T-cell (primary cell): ENCODE measurements at places on chromosomes 5 and 9. TPM values are rescaled to one million over a fixed set of nuclear protein-coding genes. Genes with fewer than 3 reads are reported as not detected.

Gene ADAMTS16
- total RNA-seq: not detected

Gene DMRT2
- not detected for total RNA-seq

Gene TNC
- 0.16 TPM for total RNA-seq

Gene NR4A3
- 1.3 TPM for total RNA-seq

Gene FOXD4L4
- total RNA-seq: 0.41 TPM

Gene FASTKD3
- 6.9 TPM for total RNA-seq

Gene SCGB3A2
- not detected for total RNA-seq

Gene SLC1A3
- total RNA-seq: 0.12 TPM

DNA sequence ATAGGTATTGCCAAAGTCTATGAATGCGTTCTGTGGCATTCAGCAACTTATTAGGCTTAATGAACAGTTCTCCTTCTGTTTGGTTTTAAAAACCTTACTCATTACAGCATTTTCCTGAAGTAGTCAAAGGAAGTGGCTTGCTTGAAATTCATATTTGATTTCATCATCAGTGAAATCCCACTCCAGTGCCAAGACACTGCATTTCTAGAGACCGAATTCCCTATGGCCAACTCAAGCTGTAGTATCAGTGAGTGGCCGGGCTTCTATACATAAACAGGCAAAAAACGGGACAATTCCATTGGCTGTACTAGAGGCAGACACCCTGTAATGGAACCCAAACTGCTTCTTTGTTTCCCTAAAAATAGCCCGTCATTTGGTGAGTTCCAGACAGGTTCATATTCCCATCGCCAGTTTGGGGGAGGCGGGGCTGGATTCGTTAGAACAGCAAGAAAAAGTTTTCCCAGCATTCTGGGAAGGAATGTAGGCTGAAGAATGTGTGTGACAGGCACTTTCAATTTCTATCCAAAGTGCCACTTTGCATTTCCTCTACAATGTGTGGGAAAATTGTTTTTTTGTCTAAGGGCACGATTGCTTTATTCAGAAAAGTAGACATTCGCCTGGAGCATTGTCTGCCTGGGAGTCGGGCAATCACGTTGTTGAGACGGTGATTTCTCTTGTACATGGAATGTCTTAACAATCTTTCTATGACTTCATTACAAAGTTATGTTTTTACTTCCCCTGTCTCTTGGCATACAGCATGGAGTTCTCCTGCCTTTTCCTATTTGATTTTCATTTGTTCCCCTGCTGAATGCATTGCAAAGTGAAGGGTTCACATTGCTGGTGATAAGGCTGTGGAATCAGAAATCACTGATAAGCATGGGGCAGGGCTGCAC lies 141.8 kb upstream of the MAST4 start:
- no peak overlapping the region for H3K4me3 ChIP-seq
- DNase-seq: no peak
- H3K27ac ChIP-seq: no peak overlapping the region
- H3K27me3 ChIP-seq: peaks cover 3% of the 10 kb centered on the region

- H3K27me3 ChIP-seq: peaks cover 2% of the 10 kb centered on the region
- no peak overlapping the region for H3K27ac ChIP-seq
- no peaks in the 10 kb centered on the region for H3K36me3 ChIP-seq
- no peaks in the 10 kb centered on the region for H3K4me1 ChIP-seq
Observed at GRCh38 chr9:126165755-126166154, 160.9 kb upstream of the MVB12B start.

GRCh38 chr5:154086146-154086545 lies 47.4 kb downstream of the MFAP3 start:
- H3K36me3 ChIP-seq: no peaks in the 10 kb centered on the region
- no peaks in the 10 kb centered on the region for H3K4me1 ChIP-seq
- no peak for DNase-seq

DNA sequence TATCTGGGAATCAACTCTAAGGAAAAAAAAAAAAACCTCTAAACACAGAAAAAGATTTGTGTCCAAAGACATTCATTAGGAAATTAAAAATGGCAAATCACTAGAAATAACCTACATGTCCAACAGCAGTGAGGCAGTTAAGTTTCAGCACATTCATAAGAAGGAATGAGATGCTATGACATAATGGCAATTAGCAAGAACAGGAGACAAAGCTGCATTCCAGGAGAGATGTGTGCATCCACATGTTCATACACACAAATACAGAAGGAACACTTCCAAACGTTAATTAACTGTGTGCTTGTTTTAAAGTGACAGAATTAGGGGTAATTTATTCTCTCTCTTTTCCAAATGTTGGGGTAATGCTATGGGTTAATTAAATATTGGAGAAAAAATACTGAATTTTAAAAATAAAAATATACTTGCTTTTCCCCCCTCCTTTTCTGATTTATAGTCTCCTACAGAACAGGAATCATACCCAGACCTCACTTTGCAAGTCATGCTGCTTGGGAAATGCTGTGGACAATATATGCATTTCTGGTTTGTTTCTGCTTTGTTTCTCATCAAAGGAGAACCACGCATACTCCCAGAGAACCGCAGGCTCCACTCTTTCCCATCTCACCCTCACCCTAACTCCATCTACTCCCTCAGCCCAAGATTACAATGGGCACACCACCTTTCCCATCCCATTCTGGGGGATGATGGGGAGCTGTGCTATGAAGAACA lies 114.1 kb downstream of the CDK5RAP2 start:
- no peak for DNase-seq
- H3K4me3 ChIP-seq: no peak overlapping the region
- no peaks in the 10 kb centered on the region for H3K4me1 ChIP-seq
- H3K36me3 ChIP-seq: peaks cover 50% of the 10 kb centered on the region
- no peaks in the 10 kb centered on the region for H3K27me3 ChIP-seq
- no peak overlapping the region for H3K27ac ChIP-seq

GRCh38 chr9:68974901-68975300 lies 39.0 kb downstream of the PRKACG start:
- no peak overlapping the region for H3K27ac ChIP-seq
- no peak for DNase-seq
- no peaks in the 10 kb centered on the region for H3K36me3 ChIP-seq
- peaks cover 4% of the 10 kb centered on the region for H3K4me1 ChIP-seq

- no peaks in the 10 kb centered on the region for H3K36me3 ChIP-seq
- DNase-seq: no peak
- H3K4me3 ChIP-seq: no peak overlapping the region
- no peak overlapping the region for H3K27ac ChIP-seq
Observed at GRCh38 chr5:34555699-34556508, 100.2 kb upstream of the RAI14 start.

GRCh38 chr5:95044096-95044495 lies 240.8 kb downstream of the MCTP1 start:
- DNase-seq: no peak
- no peaks in the 10 kb centered on the region for H3K27me3 ChIP-seq
- no peak overlapping the region for H3K4me3 ChIP-seq
- no peaks in the 10 kb centered on the region for H3K4me1 ChIP-seq
- H3K27ac ChIP-seq: no peak overlapping the region

GRCh38 chr5:168151041-168151440 lies 140.4 kb upstream of the WWC1 start:
- no peak overlapping the region for H3K27ac ChIP-seq
- H3K4me3 ChIP-seq: no peak overlapping the region
- no peaks in the 10 kb centered on the region for H3K36me3 ChIP-seq
- H3K27me3 ChIP-seq: no peaks in the 10 kb centered on the region

DNA sequence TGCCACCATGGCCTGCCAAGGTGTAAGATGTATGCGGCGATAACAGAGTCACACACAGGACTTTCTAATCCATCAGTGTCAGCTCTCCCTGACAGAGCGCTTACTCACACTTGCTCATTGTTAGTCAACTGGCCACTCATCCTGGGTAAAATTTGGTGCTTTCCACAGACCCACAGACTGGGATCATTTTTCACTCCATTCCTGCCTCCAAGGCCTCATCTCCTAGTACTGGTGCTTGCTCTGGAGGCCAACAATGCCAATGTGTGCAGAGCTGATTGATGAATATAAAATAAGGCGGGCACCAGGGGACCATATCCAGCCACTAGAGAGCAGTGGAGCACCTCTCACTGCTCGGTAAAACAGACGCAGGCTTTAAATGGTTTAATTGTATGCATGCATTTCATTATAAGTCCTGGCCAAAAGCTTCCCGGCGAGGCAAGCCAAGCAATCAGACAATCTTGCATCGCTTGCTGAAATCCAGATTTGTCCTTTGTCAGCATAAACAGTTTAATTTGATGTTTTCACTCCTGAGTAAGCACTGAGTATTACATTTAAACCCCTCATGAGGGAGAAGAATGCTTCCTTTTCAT lies 22.3 kb downstream of the PSMB7 start:
- H3K4me1 ChIP-seq: no peaks in the 10 kb centered on the region
- H3K27ac ChIP-seq: no peak overlapping the region
- H3K27me3 ChIP-seq: no peaks in the 10 kb centered on the region

GRCh38 chr5:156670615-156671014 lies 179.5 kb upstream of the PPP1R2B start:
- H3K4me3 ChIP-seq: no peak overlapping the region
- H3K27ac ChIP-seq: no peak overlapping the region
- H3K36me3 ChIP-seq: no peaks in the 10 kb centered on the region
- H3K4me1 ChIP-seq: no peaks in the 10 kb centered on the region
- H3K27me3 ChIP-seq: no peaks in the 10 kb centered on the region

DNA sequence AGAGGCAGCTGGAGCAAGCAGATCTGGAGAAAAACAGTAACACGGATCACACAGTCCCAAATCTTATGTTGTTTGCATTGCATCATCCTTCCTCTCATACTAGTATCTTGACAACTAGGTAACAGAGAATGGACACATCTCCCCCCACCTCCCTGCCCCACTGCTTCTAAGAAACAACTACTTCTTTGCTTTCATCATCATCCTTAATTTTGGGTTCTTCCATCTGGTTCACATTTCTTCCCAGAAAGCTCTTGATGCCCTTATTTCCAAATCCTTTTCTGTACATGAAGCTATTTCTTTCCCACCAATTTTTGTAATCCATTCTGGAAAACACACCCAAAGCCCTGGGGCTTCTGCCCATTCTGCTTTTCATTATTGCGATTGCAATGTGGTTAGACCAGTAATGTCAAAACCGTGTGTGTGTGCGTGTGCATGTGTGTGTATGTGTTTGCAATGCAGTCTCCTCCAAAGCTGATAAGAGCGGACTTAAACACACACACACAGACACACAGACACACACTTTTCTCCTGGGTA lies 254.7 kb upstream of the SLC30A5 start:
- no peak for DNase-seq
- no peak overlapping the region for H3K4me3 ChIP-seq
- no peak overlapping the region for H3K27ac ChIP-seq

DNA sequence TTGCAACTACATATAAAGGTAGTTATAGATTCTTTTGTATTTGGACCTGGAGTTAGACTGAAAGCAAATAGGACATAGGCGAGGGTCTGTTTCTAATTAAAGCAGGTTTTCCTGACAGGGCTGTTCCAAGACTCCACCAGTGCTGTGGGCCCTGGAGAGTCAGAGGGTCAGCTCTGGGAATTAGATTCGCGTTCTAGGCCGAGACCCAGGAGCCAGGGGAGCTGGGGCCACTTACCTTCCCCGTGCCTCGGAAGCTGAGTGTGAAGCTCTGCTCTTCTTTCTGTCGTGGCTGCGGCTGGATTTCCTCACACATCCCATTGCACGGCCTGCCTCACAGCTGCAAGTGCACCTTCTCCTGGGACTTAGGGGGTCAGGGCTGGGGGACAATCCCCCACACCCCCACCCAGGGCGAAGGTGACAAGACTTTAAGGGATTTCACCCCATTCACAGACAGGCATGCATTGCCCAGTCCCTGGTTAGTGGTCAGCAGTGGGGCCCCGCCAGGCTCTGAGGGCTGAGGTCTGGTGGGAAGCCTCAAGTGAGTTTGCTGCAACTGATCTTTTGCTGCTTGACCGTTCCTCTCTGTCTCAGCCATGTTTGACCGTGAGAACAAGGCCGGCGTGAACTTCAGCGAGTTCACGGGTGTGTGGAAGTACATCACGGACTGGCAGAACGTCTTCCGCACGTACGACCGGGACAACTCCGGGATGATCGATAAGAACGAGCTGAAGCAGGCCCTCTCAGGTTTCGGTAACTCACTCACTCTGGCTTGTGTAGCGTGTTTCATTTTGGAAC lies 15.3 kb upstream of the AHRR start:
- H3K27me3 ChIP-seq: no peaks in the 10 kb centered on the region
- H3K36me3 ChIP-seq: peaks cover 51% of the 10 kb centered on the region
- DNase-seq: no peak
- peaks cover 15% of the 10 kb centered on the region for H3K4me1 ChIP-seq
- no peak overlapping the region for H3K27ac ChIP-seq
- H3K4me3 ChIP-seq: no peak overlapping the region

DNA sequence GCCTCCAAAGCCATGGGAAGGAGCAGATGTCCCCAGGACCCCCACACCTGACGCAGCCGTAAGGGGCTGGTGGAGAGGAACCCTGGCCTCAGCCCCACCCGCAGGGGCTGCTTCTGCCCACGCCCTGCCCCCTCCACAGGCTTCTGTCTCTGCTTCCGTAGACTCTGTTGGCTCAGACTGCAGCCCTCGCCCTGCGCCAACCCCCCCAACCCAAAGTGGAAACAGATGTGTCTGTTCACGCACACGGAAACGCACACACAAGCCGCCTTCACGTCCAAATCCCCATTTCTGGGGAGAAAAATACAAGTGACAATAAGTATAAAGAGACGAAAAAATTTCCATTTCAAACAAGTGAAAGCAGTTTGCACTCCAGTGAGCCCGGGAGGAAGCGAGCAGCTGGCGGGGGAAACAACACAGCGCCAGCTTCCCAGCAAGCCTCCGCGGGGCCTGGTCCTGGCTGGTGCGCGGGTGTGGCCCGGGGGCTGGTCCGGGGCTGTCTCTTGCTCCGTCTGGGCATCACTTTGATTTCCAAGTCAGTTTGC lies 32.6 kb upstream of the RXRA start:
- H3K4me1 ChIP-seq: peaks cover 19% of the 10 kb centered on the region
- peaks cover 54% of the 10 kb centered on the region for H3K27me3 ChIP-seq
- peak overlapping the region; percentile 52 for H3K4me3 ChIP-seq
- H3K36me3 ChIP-seq: no peaks in the 10 kb centered on the region
- no peak for DNase-seq

DNA sequence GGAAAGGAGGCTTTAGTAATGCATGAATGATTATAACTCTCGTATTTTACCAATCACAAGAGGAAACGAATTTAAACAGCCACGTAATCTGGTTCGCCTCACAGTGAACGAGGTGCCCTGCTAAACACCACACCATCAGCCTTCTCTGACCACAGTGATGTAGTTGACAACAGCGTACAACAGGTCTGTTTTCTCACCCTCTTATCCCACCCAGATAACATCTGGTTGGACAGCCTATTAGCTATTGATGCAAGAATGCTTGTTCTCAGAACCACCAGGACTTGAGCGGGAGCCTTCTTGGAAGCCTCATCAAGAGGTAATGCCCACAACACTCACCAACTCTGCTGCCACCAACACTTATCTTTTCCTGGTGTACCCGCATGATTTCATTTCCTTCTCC lies 23.3 kb downstream of the SLC1A3 start:
- no peaks in the 10 kb centered on the region for H3K36me3 ChIP-seq
- H3K4me1 ChIP-seq: no peaks in the 10 kb centered on the region
- no peak for DNase-seq
- no peak overlapping the region for H3K4me3 ChIP-seq
- H3K27ac ChIP-seq: no peak overlapping the region
